Chondrocyte (in vitro differentiated cells): ENCODE measurements at places on chromosomes 11 and 22. TPM values are rescaled to one million over a fixed set of nuclear protein-coding genes. Genes with fewer than 3 reads are reported as not detected.

DNA sequence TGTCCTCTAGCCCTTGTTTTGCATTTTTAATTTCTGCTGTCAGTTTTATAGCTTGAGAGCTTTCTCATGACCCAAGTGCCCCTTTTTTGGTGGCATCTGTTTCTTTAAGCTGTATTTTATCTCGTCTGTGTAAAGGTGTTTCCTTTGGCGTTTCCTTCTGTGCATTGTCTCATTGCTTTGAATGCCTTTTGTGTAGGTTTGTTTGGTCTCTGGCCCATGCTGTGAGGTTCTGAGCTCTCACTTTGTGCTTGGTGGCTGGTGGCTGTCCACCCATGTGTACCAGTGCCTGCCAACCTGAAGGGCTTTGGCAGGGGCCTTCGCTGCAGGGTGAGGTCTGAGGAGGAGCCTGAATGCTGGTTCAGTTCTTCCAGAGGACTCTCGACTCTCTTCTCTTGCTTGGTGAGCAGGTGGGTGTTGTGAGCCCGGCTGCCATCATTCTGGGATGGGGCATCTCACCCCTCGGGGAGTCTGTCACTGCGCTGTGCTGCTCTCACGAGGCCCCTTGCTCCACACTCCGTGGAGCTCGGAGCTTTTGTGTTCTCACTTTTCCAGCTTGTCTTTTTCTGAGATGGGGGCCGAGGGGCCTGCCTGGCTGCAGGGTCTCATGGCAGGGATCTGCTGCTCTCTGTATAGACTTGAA lies 14.9 kb downstream of the AP2A2 start:
- no peak overlapping the region for H3K4me3 ChIP-seq
- H3K27ac ChIP-seq, result no peak overlapping the region
- DNase-seq, result no peak
- H3K4me1 ChIP-seq, result peaks cover 55% of the 10 kb centered on the region

GRCh38 chr11:11538277-11538960 lies 83.4 kb downstream of the GALNT18 start:
- H3K27ac ChIP-seq, result peak overlapping the region; percentile 60
- H3K4me1 ChIP-seq, result peaks cover 59% of the 10 kb centered on the region
- no peaks in the 10 kb centered on the region for H3K27me3 ChIP-seq
- no peaks in the 10 kb centered on the region for H3K36me3 ChIP-seq

DNA sequence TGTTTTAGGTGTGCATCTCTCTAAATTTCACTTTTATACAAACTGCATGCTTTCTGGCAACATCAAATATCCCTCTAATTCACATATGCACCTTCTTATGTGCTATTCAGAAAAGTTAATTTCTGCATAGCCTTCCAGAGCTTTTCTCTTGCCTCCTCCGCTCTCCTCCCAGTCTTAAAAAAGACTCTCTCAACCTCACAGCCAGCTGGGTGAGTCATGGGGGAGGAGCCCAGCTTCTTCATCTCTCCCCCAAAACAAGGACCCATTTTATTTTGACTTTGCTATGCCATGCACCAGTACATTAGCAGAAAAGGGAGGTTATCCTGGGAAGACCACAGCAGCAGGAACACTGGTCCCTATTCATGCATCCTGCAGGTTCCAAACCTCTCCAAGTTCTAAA lies 234.4 kb downstream of the KCNA4 start:
- H3K4me1 ChIP-seq, result no peaks in the 10 kb centered on the region
- H3K4me3 ChIP-seq, result no peak overlapping the region
- no peak overlapping the region for H3K27ac ChIP-seq
- H3K27me3 ChIP-seq, result no peaks in the 10 kb centered on the region
- DNase-seq, result no peak

- no peak for DNase-seq
- H3K27ac ChIP-seq, result no peak overlapping the region
- H3K27me3 ChIP-seq, result peaks cover 8% of the 10 kb centered on the region
- no peaks in the 10 kb centered on the region for H3K4me1 ChIP-seq
- no peak overlapping the region for H3K4me3 ChIP-seq
Observed at GRCh38 chr11:83583757-83584366, 297.7 kb upstream of the CCDC90B start.

DNA sequence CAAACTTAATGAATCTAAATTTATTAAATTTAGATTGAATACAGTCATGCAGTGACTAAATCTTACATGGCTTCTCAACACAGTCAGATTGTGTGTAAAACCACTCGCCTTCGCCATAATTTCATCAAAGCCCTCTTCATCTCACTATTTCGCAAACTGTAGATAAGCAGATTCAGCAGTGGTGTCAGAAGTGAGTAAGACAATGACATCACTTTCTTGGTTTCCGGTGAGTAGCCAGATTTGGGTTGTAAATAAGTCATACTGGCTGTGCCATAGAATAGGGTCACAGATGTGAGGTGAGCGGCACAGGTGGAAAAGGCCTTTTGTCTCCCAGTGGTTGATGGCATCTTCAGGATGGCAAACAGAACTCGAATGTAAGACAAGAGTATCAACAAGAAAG lies 3.4 kb downstream of the OR10A6 start:
- no peak overlapping the region for H3K27ac ChIP-seq
- peaks cover 6% of the 10 kb centered on the region for H3K36me3 ChIP-seq
- no peaks in the 10 kb centered on the region for H3K4me1 ChIP-seq
- DNase-seq, result no peak

- peaks cover 2% of the 10 kb centered on the region for H3K27me3 ChIP-seq
- H3K4me3 ChIP-seq, result no peak overlapping the region
- H3K36me3 ChIP-seq, result no peaks in the 10 kb centered on the region
Observed at GRCh38 chr11:34345991-34346480, 11.8 kb downstream of the ABTB2 start.

DNA sequence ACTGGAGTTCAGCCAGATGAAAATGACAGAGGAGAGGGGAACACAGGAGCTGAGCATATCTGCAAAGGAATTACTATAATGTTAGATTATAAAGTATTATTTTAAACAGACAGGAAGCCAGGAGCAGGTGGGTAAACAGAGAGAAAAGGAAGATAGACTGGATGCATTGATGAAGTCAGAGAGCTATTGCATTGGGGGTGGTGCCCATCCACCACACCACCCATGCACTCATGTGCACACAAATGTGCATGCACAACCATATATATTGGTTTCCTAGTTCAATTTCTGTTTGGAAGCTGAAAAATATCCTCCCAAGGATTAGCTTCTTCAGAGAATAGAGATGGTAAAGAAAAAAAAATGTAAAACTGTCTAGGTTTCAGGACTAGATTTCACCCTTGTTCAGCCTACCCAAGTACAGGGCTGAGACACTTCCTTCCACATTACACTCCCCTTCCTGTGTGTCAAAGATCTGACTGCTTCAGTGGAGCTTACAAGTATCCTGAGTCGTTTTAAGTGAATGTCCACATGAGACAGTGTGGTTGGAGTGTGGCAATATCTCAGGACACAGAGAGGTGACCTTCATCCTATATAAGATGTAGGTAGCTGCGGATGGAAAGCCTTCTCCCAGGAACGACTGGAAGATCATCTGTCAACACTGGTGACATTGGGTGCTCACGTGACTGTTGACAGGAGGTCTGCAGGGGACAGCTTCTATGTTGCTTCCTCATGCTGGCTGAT lies 12.2 kb upstream of the SMPD1 start:
- peaks cover 9% of the 10 kb centered on the region for H3K27me3 ChIP-seq
- no peaks in the 10 kb centered on the region for H3K36me3 ChIP-seq
- DNase-seq, result no peak
- H3K4me1 ChIP-seq, result no peaks in the 10 kb centered on the region
- no peak overlapping the region for H3K4me3 ChIP-seq

- no peak for DNase-seq
- peaks cover 2% of the 10 kb centered on the region for H3K36me3 ChIP-seq
- peaks cover 44% of the 10 kb centered on the region for H3K4me1 ChIP-seq
- no peak overlapping the region for H3K27ac ChIP-seq
- H3K4me3 ChIP-seq, result no peak overlapping the region
- no peaks in the 10 kb centered on the region for H3K27me3 ChIP-seq
Observed at GRCh38 chr11:108857382-108857781, 192.5 kb downstream of the DDX10 start.

DNA sequence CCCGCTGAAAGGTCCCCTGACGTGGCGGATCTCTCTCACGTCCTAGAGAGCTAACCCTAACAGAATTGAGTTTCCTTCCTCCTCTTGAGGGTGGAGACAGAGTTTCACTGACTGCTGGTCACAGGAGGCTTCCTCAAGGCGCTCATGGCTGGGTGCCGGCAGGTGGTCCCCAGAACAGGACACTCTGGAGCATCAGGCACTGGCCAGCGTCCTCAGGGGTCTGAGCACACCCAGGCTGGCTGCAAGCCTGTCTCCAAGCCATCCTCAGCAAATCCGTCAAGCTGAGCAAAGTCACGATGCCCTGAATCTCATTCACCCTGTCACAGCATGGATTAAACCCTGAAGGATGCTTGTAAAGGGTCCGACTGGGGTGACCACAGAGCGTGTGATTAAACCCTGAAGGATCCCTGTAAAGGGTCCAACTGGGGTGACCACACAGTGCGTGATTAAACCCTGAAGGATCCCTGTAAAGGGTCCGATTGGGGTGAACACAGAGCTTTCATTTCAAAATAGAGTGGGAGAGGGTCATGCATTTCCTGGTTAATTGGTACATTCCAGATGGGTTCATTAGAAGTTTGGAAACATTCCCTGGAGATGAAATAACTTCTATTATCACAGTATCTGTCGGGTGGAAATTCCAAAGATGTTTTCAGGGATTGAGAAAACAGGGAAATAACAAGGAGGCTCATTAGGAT lies 473.0 kb downstream of the BRD1 start:
- no peaks in the 10 kb centered on the region for H3K36me3 ChIP-seq
- H3K4me3 ChIP-seq, result no peak overlapping the region
- peak overlapping the region; percentile 49 for H3K27ac ChIP-seq
- peaks cover 10% of the 10 kb centered on the region for H3K4me1 ChIP-seq

- H3K27ac ChIP-seq, result no peak overlapping the region
- no peaks in the 10 kb centered on the region for H3K4me1 ChIP-seq
- H3K27me3 ChIP-seq, result peaks cover 44% of the 10 kb centered on the region
- no peak for DNase-seq
Observed at GRCh38 chr11:133995066-133995465, 38.3 kb upstream of the IGSF9B start.

- no peak overlapping the region for H3K27ac ChIP-seq
- DNase-seq, result no peak
- peaks cover 10% of the 10 kb centered on the region for H3K36me3 ChIP-seq
- peaks cover 15% of the 10 kb centered on the region for H3K4me1 ChIP-seq
Observed at GRCh38 chr11:11265994-11266606, 87.0 kb downstream of the CSNK2A3 start.

KCTD17 gene
- total RNA-seq, result 26.7 to 33.0 TPM (median 28.9 TPM) in 3 replicates

GPR137 gene
- total RNA-seq, result 57.8 to 64.8 TPM (median 59.2 TPM) in 3 replicates

TMPRSS5 gene
- 0.33 to 0.92 TPM (median 0.37 TPM) in 3 replicates for total RNA-seq

BDNF gene
- total RNA-seq, result 2.0 to 4.4 TPM (median 4.1 TPM) in 3 replicates

ZC3H7B gene
- total RNA-seq, result 54.7 to 73.3 TPM (median 55.8 TPM) in 3 replicates

SYT13 gene
- 1.8 to 3.2 TPM (median 2.8 TPM) in 3 replicates for total RNA-seq

MS4A7 gene
- not detected in 3 replicates for total RNA-seq

MUC2 gene
- total RNA-seq, result not detected in 3 replicates

NRIP3 gene
- 1.6 to 3.5 TPM (median 2.9 TPM) in 3 replicates for total RNA-seq
